ENCODE measurements at places on chromosomes 16 and 17. TPM values are rescaled to one million over a fixed set of nuclear protein-coding genes. Genes with fewer than 3 reads are reported as not detected.

The ITGA2B gene
- total RNA-seq = 1.7 TPM

The CIBAR2 gene
- total RNA-seq = not detected

The EVPLL gene
- total RNA-seq = not detected

The SLC46A1 gene
- total RNA-seq = 3.1 TPM

The SOCS1 gene
- total RNA-seq = 3.9 TPM

The EME1 gene
- 3.9 TPM for total RNA-seq

The TEKT5 gene
- total RNA-seq = not detected

The LGALS9B gene
- not detected for total RNA-seq

The HOXB5 gene
- not detected for total RNA-seq

The HES7 gene
- not detected for total RNA-seq

The PRKCB gene
- total RNA-seq = 2.4 TPM

The LPCAT2 gene
- 28.1 TPM for total RNA-seq

The CCL14 gene
- total RNA-seq = not detected

The ZKSCAN2 gene
- total RNA-seq = 5.1 TPM

The CDH5 gene
- 0.50 TPM for total RNA-seq

The NOB1 gene
- 24.1 TPM for total RNA-seq
